ENCODE measurements at places on chromosomes 4 and X.

DNA sequence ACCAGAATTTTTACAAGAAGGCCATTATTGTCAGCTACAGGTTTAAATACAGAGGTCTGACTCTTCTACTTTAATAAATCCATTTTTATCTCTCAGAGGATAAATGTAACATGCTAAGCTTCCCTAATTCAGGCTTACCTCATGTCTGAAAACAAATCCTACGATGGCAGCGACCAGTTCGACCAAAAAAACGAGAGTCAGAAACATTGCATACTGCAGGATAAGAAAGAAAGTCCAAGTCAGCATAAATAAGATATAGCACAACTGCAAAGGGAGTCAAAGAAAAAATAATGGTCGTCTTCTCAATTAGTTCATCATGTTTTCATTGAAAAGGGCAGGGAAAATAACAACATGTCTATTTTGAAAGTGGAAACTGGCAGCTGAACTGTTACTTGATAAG is 1.6 kb downstream of the TSPAN6 start:
- no peak for DNase-seq

GRCh38 chr4:140326395-140326993 is 47.0 kb upstream of the SCOC start:
- DNase-seq, result no peak

GRCh38 chrX:2823795-2824386 is 4.8 kb upstream of the GYG2 start:
- DNase-seq, result no peak

DNA sequence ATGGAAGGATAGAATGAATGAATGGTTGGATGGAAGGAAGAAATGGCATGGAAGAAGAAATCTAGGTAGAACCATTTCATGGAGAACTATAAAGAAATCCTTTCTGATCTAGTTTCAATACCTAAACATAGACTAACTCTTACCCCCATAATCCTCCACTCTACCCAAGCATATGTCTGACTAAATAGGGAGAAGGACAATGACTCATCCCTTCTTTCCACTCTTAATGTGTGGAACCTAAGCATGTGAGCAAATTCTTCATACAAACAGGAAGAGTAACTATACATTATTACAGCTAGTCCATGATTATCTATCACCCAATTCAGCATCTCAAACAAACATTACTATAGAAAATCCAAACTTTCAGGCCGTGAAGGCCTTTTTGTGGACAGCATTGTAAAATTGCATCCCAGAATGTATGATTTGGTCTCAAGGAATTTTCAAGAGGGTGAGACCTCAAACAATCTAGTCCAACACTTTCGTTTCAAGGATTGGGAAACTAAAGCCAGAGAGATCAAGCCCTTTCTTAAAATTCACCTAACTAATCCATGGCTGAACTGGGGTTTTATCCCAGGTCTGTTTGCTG is 11.2 kb downstream of the C1QTNF7 start:
- DNase-seq, result no peak

DNA sequence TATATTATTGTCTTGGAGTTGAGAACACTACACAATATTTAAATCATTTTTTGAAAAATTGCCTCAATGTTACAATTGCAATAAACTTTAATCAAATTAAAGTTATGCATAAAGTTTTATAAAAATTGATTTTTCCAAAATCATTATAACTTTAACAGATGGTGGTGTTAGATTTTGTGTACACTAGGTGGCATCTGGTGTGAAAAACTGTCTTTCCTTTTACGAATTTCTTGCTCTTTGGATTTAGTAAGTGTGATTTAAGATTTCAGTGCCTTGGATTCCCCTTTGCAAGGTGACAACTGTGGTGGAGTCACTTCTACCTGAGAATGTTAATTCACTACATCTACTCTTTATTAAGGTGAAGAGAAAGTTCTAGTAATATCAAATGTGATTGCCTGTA is 91.6 kb downstream of the AREG start:
- DNase-seq, result no peak

DNA sequence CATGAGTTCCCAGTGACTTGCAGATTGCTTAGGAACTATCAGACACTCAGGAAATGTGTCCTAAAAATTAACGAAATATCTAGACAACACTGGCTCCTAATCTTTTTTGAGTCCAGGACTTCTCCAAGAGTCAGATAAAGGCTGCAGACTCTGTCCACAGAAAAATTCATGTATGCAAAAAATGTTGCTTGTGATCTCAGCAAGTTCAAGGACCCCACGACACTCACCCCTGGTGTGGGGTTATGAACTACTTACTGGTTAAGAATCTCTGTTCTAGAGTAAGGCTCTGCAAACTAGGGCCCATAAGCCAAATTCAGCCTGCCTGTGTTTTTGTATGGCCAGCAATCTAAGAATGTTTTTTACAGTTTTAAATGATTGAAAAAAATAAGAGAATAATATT is 93.2 kb downstream of the MBNL3 start:
- no peak for DNase-seq

DNA sequence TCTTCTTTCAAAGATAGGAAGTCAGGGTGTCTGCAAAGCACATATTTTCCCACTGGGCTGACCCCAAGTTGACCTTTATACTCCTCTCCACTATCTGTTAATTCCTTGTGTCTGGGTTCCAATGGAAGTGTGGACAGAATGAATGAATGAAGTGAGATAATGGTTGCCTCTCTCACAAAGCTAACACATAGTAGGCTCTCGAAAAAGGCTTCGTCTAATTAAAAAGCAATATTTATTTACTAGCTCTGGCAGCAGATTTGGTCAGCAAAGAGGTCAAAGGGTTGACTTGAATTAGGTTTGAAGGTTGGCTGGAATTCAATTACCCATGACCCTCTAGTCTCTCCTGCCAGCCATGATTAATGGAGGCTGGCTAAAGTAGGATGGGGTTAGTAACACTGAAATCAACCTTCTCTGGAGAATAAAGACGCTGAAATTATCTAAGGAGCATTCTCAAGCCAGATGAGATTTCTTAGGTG is 280.3 kb upstream of the KLF3 start:
- no peak for DNase-seq

DNA sequence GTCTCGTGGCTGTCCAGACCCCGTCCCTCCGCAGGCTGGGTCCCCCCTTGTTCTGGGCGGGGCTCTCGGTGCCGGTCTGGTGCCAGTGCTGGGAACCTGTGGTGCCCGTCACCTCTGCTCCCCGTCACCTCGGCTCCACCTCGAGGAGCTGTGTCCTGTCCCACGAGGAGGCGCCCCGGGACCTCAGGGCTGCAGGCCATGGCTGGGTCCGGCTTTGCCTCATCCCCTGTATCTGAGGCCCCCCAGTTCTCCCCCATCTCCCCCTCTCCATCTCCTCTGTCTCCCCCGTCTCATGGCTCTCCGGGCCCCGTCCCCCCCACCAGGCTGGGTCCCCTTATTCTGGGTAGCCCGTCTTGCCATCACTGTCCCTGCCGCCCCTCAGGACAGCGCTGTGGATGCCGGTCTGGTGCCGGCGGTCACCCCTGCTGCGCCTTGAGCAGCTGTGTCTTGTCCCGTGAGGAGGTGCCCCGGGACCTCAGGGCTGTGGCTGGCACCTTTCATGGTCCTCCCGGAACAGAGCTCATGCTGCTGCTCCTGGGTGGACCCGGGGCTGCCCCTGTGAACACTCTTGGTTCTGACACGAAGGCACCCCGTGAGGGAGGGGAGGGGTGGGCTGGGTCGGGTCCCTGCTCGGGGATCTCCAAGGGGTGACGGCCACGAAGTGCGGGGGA is 13.4 kb upstream of the GTPBP6 start:
- no peak for DNase-seq

DNA sequence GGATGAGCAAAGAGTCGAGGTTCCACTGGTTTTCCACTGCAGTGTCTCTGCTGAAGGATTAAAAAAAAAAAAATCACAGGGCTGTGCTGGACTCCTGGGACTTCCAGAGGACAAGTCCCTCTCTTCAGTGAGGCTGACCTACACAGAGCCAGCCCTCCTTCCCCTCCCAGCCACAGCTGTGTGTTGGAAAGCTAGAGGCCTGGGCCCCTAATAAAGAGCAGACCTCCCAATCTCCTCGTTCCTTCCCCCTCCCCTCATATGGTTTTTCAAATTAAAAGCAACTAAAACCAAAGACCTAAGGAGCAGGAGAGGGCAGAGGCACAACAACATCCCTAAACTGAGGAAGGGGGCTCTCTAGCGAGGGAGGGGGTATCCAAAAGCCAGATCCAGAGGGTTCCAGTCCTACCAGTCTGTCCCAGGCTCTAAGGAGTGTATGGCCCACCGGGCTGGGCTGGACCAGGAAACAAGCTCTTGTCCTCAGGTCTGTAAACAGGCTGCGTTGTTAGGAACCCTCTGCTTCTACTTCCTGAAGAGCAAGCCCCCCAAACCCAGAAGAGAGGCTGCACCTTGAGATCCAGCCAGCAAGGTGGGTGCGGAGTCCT is 4.0 kb upstream of the PDGFRA start:
- no peak for DNase-seq

DNA sequence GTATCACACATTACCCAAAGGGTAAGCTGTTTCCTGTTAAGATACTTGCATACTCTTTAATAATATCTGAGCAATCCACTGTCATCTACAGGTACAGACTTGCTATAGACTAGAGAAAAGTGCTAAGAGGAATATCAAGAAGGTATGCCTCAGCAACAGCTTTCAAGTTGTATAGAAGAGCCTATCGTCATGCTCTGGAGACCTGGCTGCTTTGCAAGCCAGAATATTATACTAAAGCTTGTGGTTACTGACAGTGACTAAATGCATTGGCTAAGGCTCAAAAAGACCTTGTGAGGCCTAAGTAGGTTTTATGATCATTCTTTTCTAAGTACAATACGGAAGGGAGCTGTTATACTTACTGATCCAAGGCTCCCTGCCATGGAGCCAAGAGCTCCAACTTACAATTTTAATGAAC is 11.3 kb downstream of the LAMP2 start:
- no peak for DNase-seq

- no peak for DNase-seq
Observed at GRCh38 chr4:39365360-39365759, 802 bp downstream of the RFC1 start.

Data from CD4-positive, alpha-beta T cell treated with Interferon alpha-2 for 1 hour (primary cell).